ENCODE measurements at places on chromosomes 4 and X. TPM values are rescaled to one million over a fixed set of nuclear protein-coding genes. Genes with fewer than 3 reads are reported as not detected.

The PAGE1 gene
- not detected for total RNA-seq

The CFAP47 gene
- not detected for total RNA-seq

The TMPRSS11E gene
- total RNA-seq, result not detected

The GPM6B gene
- total RNA-seq, result not detected

The THAP9 gene
- total RNA-seq, result 0.94 TPM

The CXCL13 gene
- total RNA-seq, result not detected

The QDPR gene
- total RNA-seq, result 48.4 TPM

The MAGEB1 gene
- not detected for total RNA-seq

The ERCC6L gene
- 6.1 TPM for total RNA-seq

The LRP2BP gene
- total RNA-seq, result 0.31 TPM

The KIF4A gene
- 11.8 TPM for total RNA-seq

The F8A3 gene
- 13.4 TPM for total RNA-seq

The CLDN22 gene
- total RNA-seq, result not detected

The PALLD gene
- 142 TPM for total RNA-seq

The PHKA1 gene
- total RNA-seq, result not detected

The APBB2 gene
- total RNA-seq, result 34.9 TPM

The ASIC5 gene
- total RNA-seq, result not detected

The VCX3A gene
- not detected for total RNA-seq

The SNCA gene
- total RNA-seq, result not detected

The FGFBP2 gene
- total RNA-seq, result not detected

The IL21 gene
- not detected for total RNA-seq

The HELT gene
- not detected for total RNA-seq

The USP26 gene
- total RNA-seq, result not detected

The H2AZ1 gene
- 416 TPM for total RNA-seq

The MAGIX gene
- total RNA-seq, result 1.7 TPM

The NEIL3 gene
- total RNA-seq, result 6.9 TPM

The TCEAL3 gene
- 59.7 TPM for total RNA-seq

The NAA11 gene
- not detected for total RNA-seq

The TRAM1L1 gene
- 0.14 TPM for total RNA-seq

The SMC1A gene
- 52.9 TPM for total RNA-seq

The GLRA3 gene
- not detected for total RNA-seq

The UGT2B15 gene
- total RNA-seq, result not detected

The BRCC3 gene
- total RNA-seq, result 28.1 TPM

The ARHGAP4 gene
- 0.33 TPM for total RNA-seq

The BEX5 gene
- total RNA-seq, result not detected

The AP1S2 gene
- total RNA-seq, result 20.3 TPM

The DMD gene
- total RNA-seq, result 7.0 TPM

The CXXC4 gene
- total RNA-seq, result not detected

The CPE gene
- total RNA-seq, result not detected

The FBXL5 gene
- total RNA-seq, result 36.5 TPM

The FMR1 gene
- total RNA-seq, result 20.8 TPM

The MED28 gene
- total RNA-seq, result 39.8 TPM

The CCDC160 gene
- total RNA-seq, result not detected

The RPA4 gene
- total RNA-seq, result 0.43 TPM

The FAAH2 gene
- not detected for total RNA-seq

The FREM3 gene
- total RNA-seq, result not detected

The SORBS2 gene
- 0.37 TPM for total RNA-seq

The GASK1B gene
- 7.0 TPM for total RNA-seq

The GUCY1A1 gene
- total RNA-seq, result not detected

The SPARCL1 gene
- total RNA-seq, result not detected

The P2RY10 gene
- not detected for total RNA-seq

Measured in HFFc6 (cell line).